Naive thymus-derived CD8-positive, alpha-beta T cell (primary cell): ENCODE measurements at places on chromosomes 6 and 20. TPM values are rescaled to one million over a fixed set of nuclear protein-coding genes. Genes with fewer than 3 reads are reported as not detected.

The XKR7 gene
- not detected for total RNA-seq

The TREML1 gene
- total RNA-seq: not detected

The MMS22L gene
- 10.5 TPM for total RNA-seq

The SLC13A3 gene
- 0.31 TPM for total RNA-seq

The HECA gene
- 159 TPM for total RNA-seq

The CST3 gene
- 5.3 TPM for total RNA-seq

The ARFGEF3 gene
- not detected for total RNA-seq

The OR2B3 gene
- total RNA-seq: not detected

The PTGIS gene
- total RNA-seq: not detected

The BCKDHB gene
- total RNA-seq: 20.1 TPM

The CRISP3 gene
- total RNA-seq: not detected

The PDE10A gene
- not detected for total RNA-seq

The FHL5 gene
- total RNA-seq: not detected

The ADGRF4 gene
- total RNA-seq: not detected

The FLRT3 gene
- not detected for total RNA-seq

The PEDS1 gene
- 15.8 TPM for total RNA-seq

The CYP39A1 gene
- not detected for total RNA-seq

The GHRH gene
- not detected for total RNA-seq

The BHLHE23 gene
- not detected for total RNA-seq

The MCHR2 gene
- total RNA-seq: not detected

The LY6G6F gene
- total RNA-seq: not detected

The ADGRF5 gene
- not detected for total RNA-seq

The PPP1R11 gene
- 58.1 TPM for total RNA-seq

The SLC35D3 gene
- not detected for total RNA-seq

The THBD gene
- total RNA-seq: 0.13 TPM

The TGM2 gene
- not detected for total RNA-seq

The LTB gene
- 469 TPM for total RNA-seq

The OPRM1 gene
- total RNA-seq: not detected

The LINC00237 gene
- total RNA-seq: not detected

The NKX2-2 gene
- not detected for total RNA-seq

The CGA gene
- not detected for total RNA-seq

The PHACTR3 gene
- not detected for total RNA-seq

The TIAM2 gene
- total RNA-seq: 6.7 TPM

The PCSK2 gene
- total RNA-seq: not detected

The TTK gene
- total RNA-seq: 0.91 TPM

The AKAP12 gene
- not detected for total RNA-seq

The TNFRSF6B gene
- total RNA-seq: 1.1 TPM

The PDYN gene
- not detected for total RNA-seq

The BPIFA1 gene
- not detected for total RNA-seq

The DEFB129 gene
- not detected for total RNA-seq

The SMLR1 gene
- total RNA-seq: not detected
